ENCODE measurements at places on chromosomes 6 and 20.

GRCh38 chr6:150940941-150941340, 75.4 kb downstream of the MTHFD1L start:
- DNase-seq: peak; percentile 92

GRCh38 chr6:34519971-34520644, 36.0 kb downstream of the SPDEF start:
- DNase-seq: no peak

DNA sequence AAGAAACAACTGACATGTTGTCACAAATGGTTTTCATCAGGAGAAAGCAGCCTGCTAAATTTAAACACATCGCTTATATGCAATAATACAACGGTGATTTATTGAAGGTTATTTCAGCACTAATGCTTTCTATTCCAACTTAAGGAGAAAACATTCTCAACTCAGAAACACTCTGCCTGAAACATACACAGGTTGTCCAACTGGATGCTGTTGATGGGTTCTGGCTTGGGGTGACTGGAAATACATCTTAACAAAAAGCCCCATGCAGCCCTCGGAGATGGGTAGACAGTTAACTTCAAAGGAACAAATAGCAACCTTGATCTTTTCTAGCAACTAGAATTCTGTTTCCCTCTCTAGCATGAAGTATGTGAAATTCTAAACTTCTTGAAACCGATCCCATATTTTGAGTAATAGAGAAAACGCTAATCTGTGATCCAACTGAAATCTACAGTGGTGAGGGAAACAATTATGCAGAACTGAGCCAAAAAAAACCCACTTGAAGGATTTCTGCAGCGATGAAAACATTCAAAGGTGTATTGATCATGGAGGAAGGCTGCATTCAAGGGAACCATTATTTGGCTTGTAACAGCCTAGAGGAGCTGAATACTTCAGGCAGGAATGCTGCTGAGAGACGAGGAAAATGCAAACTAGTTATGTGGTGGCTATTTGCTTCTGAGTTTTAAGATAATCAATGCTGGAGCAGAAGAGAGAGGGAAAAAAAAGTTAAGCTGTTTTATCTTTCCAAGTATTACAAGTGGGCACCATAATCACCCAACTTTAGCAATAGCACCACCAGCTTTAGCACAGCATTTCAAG, 6.9 kb downstream of the ZMYND8 start:
- no peak for DNase-seq

- DNase-seq: no peak
Observed at GRCh38 chr6:14852375-14852774, 393.5 kb upstream of the JARID2 start.

- peak; percentile 25 for DNase-seq
Observed at GRCh38 chr6:146902846-146903245, 301.4 kb upstream of the STXBP5 start.

DNA sequence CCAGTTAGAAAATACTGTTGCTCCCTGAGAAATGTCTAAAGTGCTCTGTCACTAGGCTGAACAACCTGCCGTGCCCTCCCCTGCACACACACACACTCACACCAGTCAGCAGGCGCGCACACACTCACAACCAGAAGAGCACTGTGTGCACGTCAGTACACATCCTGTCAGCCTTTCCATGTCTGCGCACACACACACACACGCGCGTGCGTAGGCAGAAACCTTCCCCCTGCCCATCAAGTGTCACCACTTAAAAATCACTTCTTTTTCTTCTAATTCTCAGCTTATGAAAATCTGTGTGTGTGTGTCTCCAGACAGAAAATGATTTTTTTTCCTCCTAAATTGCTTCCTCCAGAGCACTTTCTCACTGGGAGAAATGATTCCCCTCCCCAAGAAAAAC, 100.3 kb downstream of the EDN3 start:
- no peak for DNase-seq

GRCh38 chr6:35265523-35265922, 6.0 kb downstream of the ZNF76 start:
- DNase-seq: no peak

- peak; percentile 43 for DNase-seq
Observed at GRCh38 chr20:35226884-35227681, 593 bp downstream of the MMP24 start.

DNA sequence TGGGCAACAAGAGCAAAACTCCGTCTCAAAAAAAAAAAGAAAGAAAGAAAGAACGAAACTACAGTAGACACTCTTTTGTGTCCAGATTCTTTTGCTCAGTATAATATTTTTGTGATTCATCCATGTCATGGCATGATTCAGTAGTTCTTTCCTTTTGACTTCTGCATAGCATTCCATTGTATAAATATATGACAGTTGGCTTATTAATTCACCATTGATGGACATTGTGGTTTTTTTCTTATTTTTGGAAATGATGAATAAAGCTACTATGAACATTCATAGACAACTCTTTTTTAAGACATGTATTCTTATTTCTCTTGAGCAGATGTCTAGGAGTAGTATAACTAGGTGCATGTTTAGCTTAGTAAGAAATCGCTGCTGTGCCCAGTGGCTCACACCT, 10.3 kb upstream of the IER3 start:
- peak; percentile 77 for DNase-seq

- DNase-seq: peak; percentile 79
Observed at GRCh38 chr6:158518191-158519127, 41.4 kb upstream of the TMEM181 start.

- DNase-seq: no peak
Observed at GRCh38 chr20:25270829-25271251, 23.0 kb downstream of the PYGB start.

DNA sequence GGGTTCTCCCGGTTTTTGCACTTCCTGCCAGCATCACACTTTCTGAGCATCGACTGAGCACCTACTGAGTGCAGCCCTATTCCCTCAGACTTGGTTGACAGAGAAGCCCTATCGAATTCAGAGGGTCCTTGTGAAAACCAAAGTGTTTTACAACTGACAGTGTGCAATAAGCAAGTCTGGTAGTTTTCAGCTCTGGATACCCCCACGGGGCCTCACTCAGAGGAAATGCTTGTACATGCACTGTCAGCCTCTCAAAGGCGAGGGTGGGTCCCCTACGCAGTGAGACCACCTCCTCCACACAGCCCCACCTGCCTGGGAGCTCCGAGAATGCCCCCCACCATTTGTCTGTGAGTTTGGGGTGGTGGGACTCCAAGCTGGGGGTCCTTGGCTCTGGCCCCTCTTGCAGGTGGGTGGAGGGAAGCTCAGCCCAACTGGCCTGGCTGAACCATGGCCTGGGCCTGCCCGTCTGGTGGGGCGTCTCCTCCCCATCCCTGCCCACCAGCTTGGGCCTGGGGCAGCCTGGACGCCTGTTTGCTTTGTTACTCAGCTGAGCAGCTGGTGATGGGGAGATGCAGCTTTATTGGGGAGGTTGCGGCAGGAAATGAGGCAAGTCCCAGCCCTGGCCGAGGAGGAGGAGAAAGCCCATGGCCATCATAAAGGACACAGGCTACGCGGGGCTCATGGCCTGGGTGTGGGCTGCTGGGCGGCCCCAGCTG, 1.7 kb downstream of the SPDEF start:
- DNase-seq: no peak

GRCh38 chr20:21618759-21619416, 86.6 kb upstream of the PAX1 start:
- DNase-seq: no peak

DNA sequence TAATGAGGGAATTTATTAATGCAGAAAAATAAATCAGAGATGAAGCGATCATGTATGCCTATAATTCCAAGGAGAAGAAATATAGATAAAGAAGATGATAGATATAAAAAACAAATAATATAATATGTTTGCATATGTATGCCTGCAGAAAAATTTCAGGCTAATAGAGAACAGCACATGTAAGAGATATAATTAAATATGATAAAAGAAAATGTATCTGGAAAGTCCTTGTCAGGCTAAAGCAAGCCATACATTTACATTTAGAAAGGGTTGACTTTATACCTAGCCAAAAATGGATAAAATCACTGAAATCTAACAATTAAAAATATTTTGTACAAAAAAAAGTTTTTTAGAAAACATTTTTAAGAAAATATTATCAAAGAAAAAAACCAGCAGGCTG, 454.1 kb downstream of the C6orf118 start:
- DNase-seq: no peak

DNA sequence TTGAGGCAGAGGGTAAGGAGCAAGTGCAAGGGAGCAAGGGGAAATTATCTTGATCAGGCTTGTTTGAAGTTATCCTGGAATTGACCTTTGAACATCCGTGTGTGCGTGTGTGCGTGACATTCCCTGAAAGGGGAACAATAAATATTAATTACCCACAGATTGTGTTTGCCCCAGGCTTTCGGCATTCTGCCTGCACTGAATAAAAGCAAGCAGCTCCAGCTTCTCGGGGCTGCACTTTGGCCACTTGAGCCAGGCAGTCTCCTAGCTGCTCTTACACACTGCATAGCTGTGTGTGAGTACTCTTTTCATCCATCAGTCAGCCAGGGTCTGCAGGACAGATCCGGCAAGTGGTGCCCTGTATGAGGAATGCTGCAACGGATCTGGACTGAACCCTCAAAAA, 107.7 kb upstream of the BTN3A2 start:
- DNase-seq: no peak

DNA sequence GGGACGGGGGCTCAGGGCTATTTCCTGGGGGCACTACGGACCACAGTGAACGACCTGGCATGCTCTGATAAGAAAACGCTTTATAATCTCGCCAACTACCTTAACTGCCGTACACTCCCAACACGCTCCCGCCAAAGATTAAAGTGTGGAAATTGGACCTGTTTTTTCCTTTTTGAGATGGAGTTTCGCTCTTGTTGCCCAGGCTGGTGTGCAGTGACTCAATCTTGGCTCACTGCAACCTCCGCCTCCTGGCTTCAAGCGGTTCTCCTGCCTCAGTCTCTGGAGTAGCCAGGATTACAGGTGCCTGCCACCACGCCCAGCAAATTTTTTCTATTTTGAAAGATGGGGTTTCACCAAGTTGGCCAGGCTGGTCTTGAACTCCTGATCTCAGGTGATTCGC, 346 bp upstream of the SLC44A4 start:
- DNase-seq: no peak

- no peak for DNase-seq
Observed at GRCh38 chr20:18537651-18538050, 29.6 kb upstream of the SMIM26 start.

Measured in fibroblast of skin of right quadriceps (primary cell).